T-helper 2 cell (primary cell): ENCODE measurements at places on chromosomes 2 and 18.
A peak's percentile ranks its signal among the peaks of the same experiment; 100 is the strongest.

DNA sequence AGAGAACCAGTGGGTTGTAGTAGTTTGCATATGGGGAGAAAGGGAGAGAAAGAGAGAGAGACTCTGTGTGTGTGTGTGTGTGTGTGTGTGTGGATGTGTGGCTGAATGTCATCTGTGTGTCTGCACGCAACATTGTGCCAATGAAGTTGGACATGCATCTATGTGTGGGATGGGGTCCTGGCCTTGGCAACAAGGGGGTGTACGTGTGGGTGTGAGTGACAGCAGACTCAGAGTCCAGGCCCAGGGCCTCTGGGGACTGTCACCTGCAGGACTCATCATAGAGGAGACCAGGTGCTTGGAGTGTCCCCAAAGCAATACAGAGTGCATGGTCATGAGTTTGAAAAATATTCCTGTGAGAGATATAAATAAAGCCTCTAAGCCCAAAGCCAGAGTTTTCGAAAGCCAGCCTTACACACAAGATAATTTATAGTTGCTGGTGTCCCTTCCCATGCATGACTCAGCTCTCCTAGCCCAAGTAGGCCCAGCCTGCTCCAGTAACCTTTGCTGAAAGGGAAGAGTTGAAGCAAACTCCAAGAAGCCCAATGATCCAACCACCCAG is 59.9 kb downstream of the TNP1 start:
- no peak for DNase-seq

DNA sequence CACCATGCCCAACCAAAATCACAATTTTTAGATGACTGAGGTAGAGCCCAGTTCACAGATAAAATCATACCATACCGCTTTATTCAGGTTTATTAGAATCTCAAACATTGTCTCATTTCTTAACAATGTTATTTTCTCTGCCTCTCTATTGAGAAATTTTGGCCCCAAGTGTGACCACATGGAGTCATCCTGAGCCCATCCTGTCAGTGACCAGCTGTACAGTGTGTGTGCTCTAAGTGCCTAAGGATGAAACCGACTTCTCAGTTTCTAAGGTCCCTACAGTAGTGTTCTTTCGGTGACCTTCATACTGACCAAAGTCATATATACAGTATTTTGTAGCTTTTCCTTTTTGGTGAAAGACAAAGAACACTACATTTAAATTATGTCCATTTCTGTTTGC is 123.7 kb upstream of the MSTN start:
- DNase-seq: no peak

GRCh38 chr2:59312029-59312428 is 1070.9 kb upstream of the FANCL start:
- DNase-seq: no peak

GRCh38 chr2:107712857-107713256 is 113.8 kb upstream of the RGPD4 start:
- DNase-seq: no peak

- DNase-seq: no peak
These were observed 109.6 kb downstream of the SH3RF3 start for GRCh38 chr2:109238580-109238979.

DNA sequence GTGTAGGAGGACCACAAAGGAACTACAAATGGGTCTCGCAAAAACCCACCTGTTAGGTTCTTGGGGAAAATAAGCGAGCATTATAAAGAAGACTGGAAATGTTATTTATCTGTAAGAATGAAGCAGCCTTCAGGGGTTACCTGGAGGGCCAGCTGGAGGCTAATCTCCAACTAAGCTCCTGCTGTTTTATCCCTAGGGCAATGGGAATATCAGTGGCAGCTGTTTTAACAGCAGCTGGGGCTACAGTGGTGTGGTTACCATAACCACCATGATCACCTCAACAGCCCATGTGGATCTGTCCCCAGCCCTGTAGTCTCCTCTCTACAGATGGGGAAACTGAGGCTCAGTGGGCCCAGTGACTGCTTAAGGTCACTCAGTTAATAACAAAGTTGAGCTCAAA is 108.1 kb downstream of the FTCDNL1 start:
- no peak for DNase-seq

DNA sequence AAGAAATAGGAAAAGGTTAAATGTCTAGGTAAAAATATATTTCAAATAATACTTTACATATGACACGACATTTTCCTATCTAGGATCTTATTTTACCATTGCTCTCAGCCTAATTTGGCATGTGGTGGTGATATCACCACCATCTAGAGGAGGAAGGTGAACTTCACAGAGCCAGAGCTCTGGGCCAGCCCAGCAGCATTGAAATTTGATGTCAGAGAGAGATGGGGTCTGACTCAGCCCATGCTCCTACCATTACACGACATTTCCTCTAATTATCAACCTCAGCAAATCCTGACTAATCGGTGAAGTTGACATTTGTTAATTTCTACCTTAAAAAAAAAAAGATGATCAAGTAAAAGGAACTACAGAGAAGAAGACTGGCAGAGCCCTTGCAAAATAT is 42.3 kb downstream of the LRRTM4 start:
- DNase-seq: no peak

DNA sequence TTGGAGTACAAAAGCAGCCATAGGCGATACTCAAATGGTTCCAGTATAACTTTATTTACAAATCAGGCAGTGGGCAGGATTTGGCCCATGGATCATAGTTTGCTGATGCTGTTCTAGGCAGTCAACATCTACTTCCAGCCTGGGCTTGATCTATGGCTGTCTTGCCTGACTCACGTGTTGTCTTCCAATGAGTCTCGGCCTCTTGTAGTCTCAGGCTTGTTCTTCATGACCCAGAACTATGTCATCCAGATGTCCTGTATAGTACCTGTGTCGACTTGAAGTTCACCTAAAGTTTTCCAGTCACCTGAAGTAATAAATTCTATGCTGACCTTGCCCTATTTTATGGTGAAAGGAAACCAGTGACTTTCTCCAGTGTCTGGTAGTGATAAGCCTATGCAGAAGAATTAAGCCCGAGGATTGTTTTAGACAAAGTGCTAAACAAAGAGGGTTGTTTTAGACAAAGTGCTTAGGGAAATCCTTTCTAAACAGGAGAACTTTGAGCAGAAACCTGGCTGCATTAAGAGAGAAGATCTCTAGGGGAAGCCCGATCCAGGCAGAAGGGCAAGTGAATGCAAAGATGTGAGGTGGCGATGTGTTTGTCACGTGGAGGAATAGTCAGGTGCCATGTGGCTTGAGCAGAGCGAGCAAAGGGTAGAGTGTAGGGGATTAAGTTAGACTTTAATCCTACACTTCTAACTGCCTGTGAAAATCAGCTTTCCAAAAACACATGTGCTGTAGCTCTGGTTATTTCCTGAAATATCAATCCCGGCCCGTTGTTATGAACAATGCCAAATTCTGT is 8.5 kb upstream of the THNSL2 start:
- no peak for DNase-seq

GRCh38 chr2:168850846-168851245 is 39.4 kb downstream of the SPC25 start:
- no peak for DNase-seq

- no peak for DNase-seq
These were observed 34.2 kb downstream of the DTNB start for GRCh38 chr2:25639131-25639530.

- peak; percentile 50 for DNase-seq
These were observed 231.2 kb downstream of the MYO3B start for GRCh38 chr2:170409164-170409535.

GRCh38 chr2:67965246-67965645 is 97.6 kb downstream of the C1D start:
- DNase-seq: no peak

DNA sequence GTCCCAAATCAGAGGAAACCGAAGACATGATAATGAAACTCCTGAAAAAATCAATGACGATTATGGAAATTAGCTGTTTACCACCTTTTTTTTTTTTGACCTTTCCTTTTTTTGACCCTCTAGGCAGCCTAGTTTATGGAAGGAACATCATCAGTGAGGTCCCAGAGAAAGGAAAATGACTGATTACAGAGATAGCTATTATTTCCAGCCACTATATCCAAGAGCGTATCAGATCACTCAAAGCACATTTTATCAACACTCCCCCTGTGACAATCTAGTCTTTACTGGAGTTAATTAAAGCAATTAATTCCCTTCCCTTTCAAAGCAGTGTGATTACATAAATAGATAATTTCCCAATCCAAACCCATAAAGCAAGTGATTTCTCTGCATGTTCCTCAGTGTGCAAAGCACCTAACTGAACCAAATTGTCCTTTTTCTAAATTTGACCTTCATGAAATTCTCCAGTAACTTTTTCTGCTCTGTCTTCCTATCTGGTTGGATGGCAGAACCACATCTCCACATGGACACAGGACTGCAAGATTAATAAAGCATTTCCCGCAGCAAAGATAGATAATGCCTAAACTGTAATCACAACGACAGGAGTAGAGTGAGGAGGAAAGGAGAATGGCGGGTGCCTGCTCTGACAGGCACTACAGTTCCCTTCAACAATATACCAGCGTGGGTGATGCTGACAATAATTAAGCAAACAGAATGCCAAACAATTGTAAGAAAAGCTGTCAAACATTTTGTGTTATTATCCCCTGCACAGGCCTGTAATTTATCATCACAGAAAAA is 194.4 kb downstream of the SLC8A1 start:
- no peak for DNase-seq

DNA sequence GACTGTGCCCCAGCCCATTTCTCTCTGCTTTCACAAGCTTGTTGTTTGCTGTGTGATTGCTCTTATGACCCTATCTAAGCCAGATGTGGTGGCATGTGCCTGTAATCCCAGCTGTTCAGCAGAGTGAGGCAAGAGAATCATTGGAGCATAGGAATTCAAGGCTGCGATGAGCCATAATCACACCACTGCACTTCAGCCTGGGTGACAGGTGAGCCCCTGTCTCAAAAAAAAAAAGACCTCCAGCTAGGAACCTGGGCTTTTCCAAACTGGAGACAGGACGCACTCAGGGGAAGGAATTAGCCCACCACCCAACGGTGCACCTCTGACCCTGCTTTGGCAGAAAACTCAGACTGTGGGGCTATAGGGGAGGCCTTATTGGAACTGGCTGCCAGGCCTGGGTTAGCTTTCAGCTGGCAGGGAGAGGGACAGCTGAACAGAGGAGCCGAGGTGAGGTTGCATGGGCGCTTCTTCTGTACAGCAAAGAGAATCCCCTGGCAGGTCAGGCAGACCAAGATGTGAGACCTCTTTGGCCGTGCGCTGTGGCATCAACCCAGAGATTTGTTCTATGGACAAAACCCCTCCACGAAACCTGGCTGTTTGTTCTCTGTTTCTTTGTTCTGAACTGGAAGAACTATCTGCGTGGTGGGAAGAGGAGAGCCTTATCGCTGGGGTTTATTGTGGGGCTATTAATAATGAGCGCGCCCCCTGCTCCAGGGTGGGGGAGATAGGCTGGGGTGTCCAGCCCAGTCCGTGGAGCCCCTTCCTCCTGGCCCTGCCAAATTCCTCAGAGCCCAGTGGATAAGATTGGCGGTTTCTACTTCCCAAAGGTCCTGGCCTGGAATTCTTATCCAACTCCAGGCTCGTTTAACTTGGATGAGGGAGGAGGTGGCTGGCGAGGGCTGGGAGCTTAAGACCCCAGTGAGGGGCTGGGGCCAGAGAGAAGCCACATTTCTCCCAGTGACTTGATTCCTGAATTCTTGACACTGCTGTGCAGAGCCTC is 38.8 kb upstream of the SMAD7 start:
- no peak for DNase-seq

DNA sequence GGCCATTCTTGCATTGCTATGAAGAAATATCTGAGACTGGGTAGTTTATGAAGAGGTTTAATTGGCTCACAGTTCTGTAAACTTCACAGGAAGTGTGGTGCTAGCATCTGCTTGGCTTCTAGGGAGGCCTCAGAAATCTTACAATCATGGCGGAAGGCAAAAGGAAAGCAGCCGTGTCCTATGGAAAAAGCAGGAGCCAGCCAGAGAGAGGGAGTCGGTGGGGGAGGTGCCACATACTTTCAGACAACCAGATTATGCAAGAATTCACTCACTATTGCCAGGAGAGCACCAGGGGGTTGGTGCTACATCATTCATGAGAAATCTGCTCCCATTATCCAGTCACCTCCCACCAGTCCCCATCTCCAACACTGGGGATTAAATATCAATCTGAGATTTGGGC is 64.1 kb downstream of the CPS1 start:
- no peak for DNase-seq

DNA sequence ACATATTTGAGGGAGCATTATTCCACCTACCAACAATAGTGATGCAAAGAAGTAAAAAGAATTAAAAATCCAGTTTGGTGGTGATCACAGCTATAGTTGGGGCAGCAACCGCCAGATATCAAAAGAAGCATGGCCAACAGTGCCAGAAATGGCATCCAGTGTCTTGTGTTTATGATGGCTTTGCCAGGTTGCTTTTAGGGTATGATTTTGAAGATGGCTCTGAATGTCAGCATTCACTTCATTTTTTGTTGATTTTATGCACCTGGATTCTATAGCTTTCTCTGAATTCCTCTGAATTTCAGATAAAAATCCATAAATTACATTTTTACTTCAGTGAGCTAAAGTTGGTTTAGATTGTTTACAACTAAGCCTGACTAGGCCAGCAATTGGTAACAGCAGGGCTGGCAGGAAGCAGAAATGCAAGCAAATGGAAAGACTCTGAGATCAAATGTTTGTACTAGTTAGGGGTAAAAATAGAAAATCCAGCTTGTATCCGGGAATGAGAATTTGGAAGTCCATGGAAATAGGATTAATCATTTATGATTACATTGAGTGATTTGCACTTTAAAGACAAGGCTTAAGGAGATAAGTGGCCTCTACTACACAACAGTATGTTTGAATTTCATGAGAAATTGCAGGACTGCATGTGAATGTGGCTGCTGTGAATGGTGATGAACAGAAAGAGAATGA is 40.4 kb downstream of the COL3A1 start:
- no peak for DNase-seq

GRCh38 chr2:60553495-60554073 is at the start of gene BCL11A:
Gene BCL11A (minus strand): TSS chr2:60553654. CDS start chr2:60553270, 384 bp downstream.
- no peak for DNase-seq

- DNase-seq: no peak
These were observed 1170.4 kb upstream of the ZEB2 start for GRCh38 chr2:145690183-145690778.

GRCh38 chr2:200226451-200227426 is 79.8 kb upstream of the SPATS2L start:
- DNase-seq: no peak

GRCh38 chr18:8368512-8369217 is 240.6 kb upstream of the RAB12 start:
- no peak for DNase-seq

- no peak for DNase-seq
These were observed 110.3 kb downstream of the MEIS1 start for GRCh38 chr2:66545258-66545657.

GRCh38 chr18:5198311-5198710 is 1.3 kb upstream of the AKAIN1 start:
- no peak for DNase-seq

DNA sequence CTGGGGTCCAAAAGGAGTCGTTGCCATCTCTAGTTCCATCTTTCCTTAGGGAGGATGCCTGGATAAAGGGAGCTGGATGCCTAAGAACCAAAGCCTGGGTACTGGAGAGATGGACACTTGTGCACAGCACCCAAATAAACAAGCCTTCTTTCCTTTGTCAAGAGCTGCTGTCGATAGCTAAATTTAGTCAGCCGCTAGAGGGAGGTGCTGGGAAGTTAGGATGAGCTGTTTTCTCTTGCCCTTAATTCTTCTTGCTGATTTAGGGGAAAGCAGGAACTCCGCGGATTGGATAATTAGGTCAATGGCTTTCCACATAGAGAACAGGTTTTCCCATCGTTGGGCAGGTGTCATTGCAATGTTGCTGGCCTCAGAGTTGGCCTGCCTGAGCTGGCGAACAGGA is 30.9 kb upstream of the SERPINB12 start:
- no peak for DNase-seq

GRCh38 chr2:84646514-84646913 is 130.2 kb downstream of the DNAH6 start:
- no peak for DNase-seq
